ENCODE measurements at places on chromosomes 2 and 18.

GRCh38 chr2:176935543-176936102 is 277.0 kb upstream of the HNRNPA3 start:
- DNase-seq: no peak

DNA sequence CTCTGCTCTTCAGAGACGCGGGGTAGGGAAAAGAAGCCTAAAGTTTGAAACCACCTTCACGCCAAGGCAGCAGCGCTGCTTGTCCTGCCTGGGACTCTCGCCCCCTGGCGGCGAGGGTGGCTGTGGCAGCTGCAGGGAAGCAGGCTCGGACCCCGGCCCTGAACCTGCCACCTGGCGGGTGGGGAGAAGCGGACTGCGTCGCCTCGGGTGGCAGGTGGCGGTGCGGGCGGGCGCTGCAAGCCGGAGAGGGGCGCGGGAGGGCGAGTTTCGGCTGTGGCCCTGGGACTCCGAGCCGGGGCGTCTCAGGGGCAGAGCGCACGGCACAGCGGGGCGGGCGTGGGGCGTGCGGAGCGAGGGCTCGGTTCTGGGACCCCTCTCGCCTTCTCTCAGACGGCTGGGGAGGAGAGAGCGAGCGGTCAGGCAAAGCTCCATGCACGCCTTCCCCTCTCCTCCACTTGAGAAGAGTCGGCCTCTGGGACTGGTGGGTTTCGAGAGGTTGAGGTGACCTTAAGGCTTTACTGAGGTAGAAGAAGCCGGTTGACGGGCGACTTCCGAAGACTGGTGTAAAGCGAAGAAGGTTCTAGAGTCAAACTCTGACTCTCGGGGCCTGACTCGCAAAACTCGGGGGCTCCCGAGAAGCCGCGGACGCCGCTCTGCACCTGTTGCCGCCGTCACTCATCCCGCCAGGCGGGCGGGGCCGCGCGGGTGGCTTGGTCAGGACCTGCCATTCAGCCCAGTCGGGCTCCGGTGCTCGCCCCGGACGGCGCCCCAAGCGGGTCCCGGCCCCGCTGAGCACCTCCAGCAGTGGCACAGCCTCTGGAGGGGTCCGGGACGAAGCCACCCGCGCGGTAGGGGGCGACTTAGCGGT is 1.1 kb upstream of the BOLL start:
- no peak for DNase-seq

- peak; percentile 52 for DNase-seq
Measured at GRCh38 chr2:79512442-79513401, at the start of gene CTNNA2. Gene CTNNA2, plus strand, starts transcription at chr2:79513051.

DNA sequence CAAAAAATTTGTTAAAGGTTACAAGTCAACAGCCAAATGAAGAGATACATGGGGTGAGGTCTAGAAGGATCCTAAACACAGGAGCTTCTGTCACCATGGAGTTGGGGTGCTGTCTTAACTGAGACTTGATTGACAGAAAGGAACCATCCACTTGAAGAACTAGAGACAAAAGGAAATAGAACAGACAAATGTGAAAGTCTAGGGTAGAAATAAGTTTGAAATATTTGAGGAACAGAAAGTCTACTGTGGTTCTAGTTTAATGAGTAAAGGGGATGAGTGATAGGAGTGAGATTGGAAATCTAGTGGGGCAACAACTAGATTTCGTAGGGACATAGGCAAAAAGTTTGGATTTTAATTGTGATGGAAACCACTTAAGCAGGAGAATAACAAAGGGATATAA is 18.7 kb downstream of the RBBP8 start:
- DNase-seq: no peak

- peak; percentile 72 for DNase-seq
Measured at GRCh38 chr2:159614534-159615366, 1.6 kb downstream of the BAZ2B start.

GRCh38 chr2:239706367-239706766 is 305.5 kb upstream of the HDAC4 start:
- DNase-seq: no peak

GRCh38 chr2:111618978-111619902 is 264.8 kb downstream of the ANAPC1 start:
- no peak for DNase-seq

DNA sequence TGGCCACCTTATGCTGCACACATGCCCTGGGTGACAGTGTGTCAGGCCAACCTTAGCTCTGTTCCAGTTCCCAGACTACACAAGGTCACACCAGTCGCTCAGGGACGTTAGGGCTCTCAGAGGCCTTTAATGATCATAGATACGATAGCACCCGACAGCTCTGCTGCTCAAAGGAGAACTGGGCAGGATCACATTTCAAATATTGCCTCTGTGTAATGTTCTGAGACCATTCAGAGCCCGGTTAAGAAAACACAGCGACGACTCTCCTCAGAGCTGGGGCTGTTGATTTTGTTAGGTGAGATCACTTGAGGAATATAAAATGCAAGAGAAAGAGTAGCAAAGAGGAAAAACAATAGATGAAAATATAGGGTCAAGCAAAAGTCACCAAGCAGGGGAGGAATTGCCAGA is 166.6 kb upstream of the TANK start:
- DNase-seq: no peak

- no peak for DNase-seq
Measured at GRCh38 chr2:102387763-102388546, 32.4 kb downstream of the IL18R1 start.

GRCh38 chr18:3625742-3626091 is 175.7 kb downstream of the TGIF1 start:
- no peak for DNase-seq

- no peak for DNase-seq
Measured at GRCh38 chr2:197883354-197884032, 79.1 kb downstream of the PLCL1 start.

Measured in nucleus accumbens (tissue), 56 donors.